ENCODE measurements at places on chromosomes 5 and 9.

- no peak for DNase-seq
Observed at GRCh38 chr9:133711428-133712220, 26.5 kb downstream of the SARDH start.

DNA sequence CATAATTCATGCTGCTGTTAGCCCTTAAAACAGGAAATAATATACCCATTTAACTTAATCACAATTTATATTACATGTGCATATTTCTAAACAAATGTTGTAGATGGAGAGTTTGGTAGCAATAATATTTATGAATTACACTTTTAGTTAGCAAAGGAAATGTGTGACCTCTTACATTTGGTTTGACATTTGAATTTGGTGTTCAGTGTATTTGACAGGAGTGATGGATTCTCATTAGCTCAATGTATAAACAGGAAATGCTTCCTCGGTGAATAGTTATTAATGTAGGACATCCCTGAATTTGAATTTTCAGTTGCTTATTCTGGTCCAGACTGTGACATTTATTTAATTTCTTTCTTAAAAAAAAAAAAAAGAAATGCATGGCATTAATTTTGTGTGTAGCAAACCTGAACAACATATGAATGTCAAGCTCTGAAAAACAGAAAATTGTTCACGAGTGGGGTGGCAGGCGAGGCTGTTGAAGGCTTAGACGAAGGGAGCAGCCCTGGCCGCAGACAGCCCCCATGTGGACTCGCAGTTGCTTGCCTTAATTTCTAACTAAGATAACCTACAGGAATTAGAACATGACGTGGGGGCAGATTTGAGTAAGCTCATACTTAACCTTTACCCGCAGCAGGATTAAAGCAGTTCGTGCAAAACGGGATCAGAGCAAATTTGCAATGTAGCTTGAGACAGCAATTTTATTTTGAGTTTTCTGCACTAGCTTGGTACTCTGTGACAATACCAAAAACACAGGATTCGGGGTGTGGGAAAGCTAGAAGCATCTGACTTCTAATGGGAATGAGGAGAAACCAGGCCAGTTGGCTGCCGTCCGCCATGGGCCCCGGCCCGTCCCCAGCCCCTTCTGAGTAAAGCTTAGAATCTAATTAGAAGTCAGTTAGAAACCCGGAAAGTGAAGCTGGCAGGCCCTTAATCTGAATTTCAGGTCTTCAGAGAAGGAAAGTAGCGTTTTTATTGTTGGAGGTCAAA lies 134.3 kb downstream of the MACROH2A1 start:
- peak; percentile 36 for DNase-seq

- no peak for DNase-seq
Observed at GRCh38 chr5:160460377-160461049, 38.9 kb downstream of the PTTG1 start.

DNA sequence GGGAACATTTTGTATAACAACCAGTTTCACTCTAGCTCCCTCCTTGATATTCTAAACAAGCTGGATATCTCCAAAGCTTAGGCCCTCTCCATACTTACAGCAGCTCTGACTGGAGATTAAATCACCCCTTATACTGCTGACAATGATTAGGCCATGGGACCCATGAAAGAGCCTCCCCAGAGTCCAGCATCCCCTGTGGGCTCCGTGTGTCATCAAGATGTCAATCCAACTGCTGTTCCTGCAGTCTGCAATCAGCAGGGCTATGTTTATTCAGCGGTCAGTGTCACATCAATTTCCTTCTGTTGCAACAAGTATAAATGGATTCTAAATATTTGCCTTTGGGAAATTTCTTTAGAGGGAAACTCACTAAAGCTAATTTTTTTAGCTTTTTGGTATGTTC lies 26.6 kb downstream of the PCDHAC2 start:
- DNase-seq, result no peak

- peak; percentile 13 for DNase-seq
Observed at GRCh38 chr9:92686954-92687353, 17.0 kb upstream of the IPPK start.

DNA sequence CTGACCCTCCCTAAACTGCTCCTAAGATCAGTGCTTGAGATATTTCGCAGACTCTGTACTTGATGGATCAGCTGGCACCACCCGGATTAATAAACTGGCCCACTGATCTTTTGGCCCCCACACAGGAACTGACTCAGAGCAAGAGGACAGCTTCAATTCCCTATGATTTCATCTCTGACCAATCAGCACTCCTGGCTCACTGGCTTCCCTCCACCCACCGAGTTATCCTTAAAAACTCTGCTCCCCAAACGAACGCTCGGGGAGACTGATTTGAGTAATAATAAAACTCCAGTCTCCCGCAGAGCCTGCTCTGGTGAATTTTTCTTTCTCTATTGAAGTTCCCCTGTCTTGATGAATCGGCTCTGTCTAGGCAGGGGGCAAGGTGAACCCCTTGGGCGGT lies 36.5 kb upstream of the CD180 start:
- no peak for DNase-seq

All from NCI-H524 (cell line).